ENCODE measurements at places on chromosomes 1 and 21. TPM values are rescaled to one million over a fixed set of nuclear protein-coding genes. Genes with fewer than 3 reads are reported as not detected.

Gene NUAK2
- 5.0 TPM for total RNA-seq

Gene DOP1B
- total RNA-seq: 5.1 TPM

Gene CENPF
- total RNA-seq: 22.3 TPM

Gene KCNQ4
- not detected for total RNA-seq

Gene TNFSF18
- total RNA-seq: 17.9 TPM

Gene PADI2
- total RNA-seq: 0.17 TPM

Gene NCAM2
- 0.42 TPM for total RNA-seq

Gene EXO5
- total RNA-seq: 11.9 TPM

Gene IL22RA1
- total RNA-seq: not detected

Gene CD1B
- total RNA-seq: not detected

Gene PRKAA2
- total RNA-seq: 3.2 TPM

Gene THEM5
- total RNA-seq: not detected

Gene OR6N1
- not detected for total RNA-seq

Gene FCER1G
- total RNA-seq: not detected

Gene TMIGD3
- total RNA-seq: not detected

Gene CYP4A22
- total RNA-seq: not detected

Gene CACNA1E
- total RNA-seq: not detected

Gene ZNF593OS
- total RNA-seq: not detected

Gene RHD
- total RNA-seq: 0.34 TPM

Gene ALX3
- total RNA-seq: not detected

Gene C8A
- total RNA-seq: not detected

Gene KRTAP20-1
- total RNA-seq: not detected

Gene TNFRSF4
- 4.8 TPM for total RNA-seq

Gene C1orf226
- 1.1 TPM for total RNA-seq

Gene COL9A2
- total RNA-seq: 1.2 TPM

Gene BATF3
- total RNA-seq: 1.7 TPM

Gene LCE2A
- not detected for total RNA-seq

Gene GSTM5
- not detected for total RNA-seq

Gene RPS6KC1
- 23.2 TPM for total RNA-seq

Gene AKT3
- total RNA-seq: 86.4 TPM

Gene SPRR2A
- total RNA-seq: not detected

Gene SELENBP1
- total RNA-seq: 5.3 TPM

Gene PEX14
- 9.9 TPM for total RNA-seq

Gene PRAMEF18
- not detected for total RNA-seq

Gene CFAP126
- total RNA-seq: not detected

Gene ZBTB8A
- total RNA-seq: 12.6 TPM

Gene AMY1A
- not detected for total RNA-seq

Gene SH3BGR
- 0.51 TPM for total RNA-seq

Data from dermis blood vessel endothelial cell (primary cell).